ENCODE measurements at places on chromosomes 1 and 21.

DNA sequence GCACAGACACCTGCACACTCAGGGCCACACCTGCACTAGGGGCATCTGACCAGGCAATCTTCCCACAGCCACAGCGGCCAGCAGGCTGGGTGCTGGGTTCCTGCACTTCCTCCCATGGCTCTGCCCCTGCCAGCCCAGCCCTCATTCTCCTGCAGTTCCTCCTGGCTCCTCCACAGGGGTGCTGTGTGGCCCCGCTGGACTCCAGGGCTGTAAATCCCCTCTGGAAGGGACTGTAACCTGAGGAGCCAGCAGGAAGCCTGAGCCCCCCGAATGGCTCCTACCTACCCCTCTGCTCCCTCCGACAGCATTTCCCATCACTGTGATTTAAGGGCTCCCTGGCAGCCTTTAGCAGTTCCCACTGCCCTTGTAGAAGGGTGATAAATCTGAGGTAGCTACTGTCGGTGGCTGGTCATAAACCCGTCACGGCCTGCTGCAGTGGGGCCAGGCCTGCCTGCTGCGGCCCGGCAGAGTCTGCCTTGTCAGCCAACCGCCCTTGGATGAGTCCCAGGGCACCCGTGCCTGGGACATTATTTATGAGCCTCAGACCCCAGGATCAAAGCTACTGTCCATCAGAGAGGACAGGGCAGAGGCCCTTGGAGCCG is 8.8 kb downstream of the UBL4B start:
- no peak for DNase-seq

- no peak for DNase-seq
Measured at GRCh38 chr1:1115136-1115785, 628 bp downstream of the C1orf159 start.

DNA sequence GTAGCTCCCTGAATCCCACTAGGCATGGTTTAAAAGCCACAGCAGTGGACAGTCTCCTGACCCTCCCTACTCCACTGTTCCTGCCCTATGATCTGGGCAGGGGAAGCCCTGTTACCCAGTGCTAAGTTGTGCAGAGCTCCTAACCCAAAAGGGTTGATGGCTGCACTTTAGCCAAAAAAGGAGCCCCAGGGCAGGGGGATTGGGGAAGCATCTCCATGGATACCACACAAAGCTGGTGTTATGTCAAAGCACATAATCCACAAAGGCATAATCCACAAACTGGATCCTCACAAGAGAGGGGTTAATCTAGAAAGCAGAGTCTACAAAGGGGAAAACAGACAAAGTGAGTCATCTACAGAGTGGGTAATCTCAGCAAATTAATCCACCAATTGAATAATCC is 5.7 kb downstream of the RSPO1 start:
- no peak for DNase-seq

- DNase-seq: no peak
Measured at GRCh38 chr1:162502077-162502476, 4.5 kb downstream of the UHMK1 start.

- no peak for DNase-seq
Measured at GRCh38 chr21:14869984-14870852, 194.6 kb downstream of the NRIP1 start.

DNA sequence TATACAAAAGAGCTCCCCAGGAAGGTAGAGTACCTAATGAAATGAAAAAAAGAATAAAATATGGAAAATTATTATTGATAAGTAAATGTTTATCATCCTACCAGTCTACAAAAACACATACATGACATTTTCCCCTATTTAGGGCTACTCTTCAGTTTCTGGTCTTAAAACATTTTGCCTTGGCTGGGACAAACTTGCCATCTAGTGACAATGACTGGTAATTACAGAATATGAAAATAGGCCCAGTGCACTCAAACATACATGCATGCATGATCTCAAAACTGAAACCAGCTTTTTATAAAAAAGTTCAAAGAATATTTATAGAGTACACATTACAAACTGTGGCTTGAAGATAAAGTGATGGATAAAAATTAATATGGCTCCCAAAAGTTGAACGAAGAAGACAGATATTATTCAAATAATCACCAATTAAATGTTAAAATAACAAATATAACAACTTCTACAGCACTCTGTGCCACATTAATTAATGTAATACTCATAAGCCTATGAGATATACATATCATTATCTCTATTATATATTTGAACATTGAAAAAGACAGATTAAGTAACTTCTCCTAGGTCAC is 10.5 kb upstream of the RNPC3 start:
- DNase-seq: no peak

GRCh38 chr1:48077795-48078222 is 80.6 kb upstream of the TRABD2B start:
- DNase-seq: no peak

- no peak for DNase-seq
Measured at GRCh38 chr1:169053196-169053595, 53.3 kb upstream of the ATP1B1 start.

GRCh38 chr1:115911294-115911693 is 65.0 kb upstream of the SLC22A15 start:
- DNase-seq: no peak

GRCh38 chr1:63980740-63981407 is 207.1 kb downstream of the ROR1 start:
- DNase-seq: no peak

Measured in tibial nerve (tissue), 4 donors.